ENCODE measurements at places on chromosomes 7 and 10. TPM values are rescaled to one million over a fixed set of nuclear protein-coding genes. Genes with fewer than 3 reads are reported as not detected.
A peak's percentile ranks its signal among the peaks of the same experiment; 100 is the strongest.

Gene CHCHD2
- 200 TPM for total RNA-seq

DNA sequence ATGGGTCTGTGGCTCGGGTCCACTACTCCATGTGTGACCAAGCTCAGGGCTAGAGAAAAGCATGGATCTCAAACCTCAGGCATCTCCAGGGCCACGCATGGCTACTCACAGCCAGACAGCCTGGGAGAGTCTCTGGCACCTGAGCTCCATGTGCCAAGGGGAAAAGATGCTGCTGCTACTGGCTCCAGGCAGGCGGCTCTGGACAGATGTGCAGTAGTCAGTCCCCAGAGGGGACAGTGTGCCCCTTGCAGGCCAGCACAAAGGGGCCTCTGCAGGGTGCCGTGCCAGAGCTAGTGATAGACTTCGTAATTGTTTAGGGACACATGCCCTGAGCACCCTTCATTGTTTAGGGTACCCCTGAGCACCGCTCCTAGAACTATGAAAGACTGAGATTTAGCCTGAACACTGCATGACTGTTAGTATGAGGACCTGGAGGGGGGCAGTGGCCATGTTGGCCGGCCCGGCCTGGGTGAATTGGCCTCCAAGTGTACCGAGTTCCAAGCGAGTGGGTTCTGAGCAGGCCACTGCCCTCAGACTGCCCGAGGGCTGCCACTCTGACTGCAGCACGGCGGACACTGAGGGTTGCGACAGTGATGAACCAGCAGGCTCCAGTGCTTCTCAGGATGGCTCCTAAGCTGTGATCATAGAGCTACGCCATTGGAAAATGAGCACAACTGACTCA lies 80.7 kb downstream of the TCERG1L start:
- DNase-seq: no peak

Gene IL15RA
- 3.0 TPM for total RNA-seq

Gene RBP3
- total RNA-seq: not detected

GRCh38 chr10:24929904-24930303 lies 22.5 kb downstream of the PRTFDC1 start:
- DNase-seq: no peak

DNA sequence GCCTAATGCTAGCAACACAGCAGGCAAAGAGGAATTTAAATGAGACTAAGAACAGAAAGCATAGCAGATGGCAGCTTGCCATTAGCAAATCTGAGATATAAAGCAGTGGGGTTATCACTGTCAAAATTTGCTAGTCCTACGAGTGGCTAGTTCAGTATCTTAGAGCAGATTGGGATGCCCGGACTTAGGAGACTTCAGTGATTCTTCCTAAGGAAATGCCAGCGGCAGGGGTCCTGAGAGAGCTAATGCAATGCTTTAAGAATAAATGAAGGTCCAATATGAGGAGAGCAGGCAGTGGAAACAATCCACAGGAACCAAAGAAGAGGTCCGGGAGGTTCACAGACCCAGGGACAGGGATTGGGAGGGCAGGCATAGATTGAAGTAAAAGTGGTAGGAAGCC lies 169.3 kb upstream of the NPSR1 start:
- DNase-seq: no peak

GRCh38 chr10:43046288-43046991 lies 30.4 kb upstream of the RET start:
- DNase-seq: no peak

- DNase-seq: peak; percentile 54
Observed at GRCh38 chr7:111159426-111159825, 68.5 kb downstream of the LRRN3 start.

- no peak for DNase-seq
Observed at GRCh38 chr10:75707080-75707840, 275.8 kb downstream of the LRMDA start.

DNA sequence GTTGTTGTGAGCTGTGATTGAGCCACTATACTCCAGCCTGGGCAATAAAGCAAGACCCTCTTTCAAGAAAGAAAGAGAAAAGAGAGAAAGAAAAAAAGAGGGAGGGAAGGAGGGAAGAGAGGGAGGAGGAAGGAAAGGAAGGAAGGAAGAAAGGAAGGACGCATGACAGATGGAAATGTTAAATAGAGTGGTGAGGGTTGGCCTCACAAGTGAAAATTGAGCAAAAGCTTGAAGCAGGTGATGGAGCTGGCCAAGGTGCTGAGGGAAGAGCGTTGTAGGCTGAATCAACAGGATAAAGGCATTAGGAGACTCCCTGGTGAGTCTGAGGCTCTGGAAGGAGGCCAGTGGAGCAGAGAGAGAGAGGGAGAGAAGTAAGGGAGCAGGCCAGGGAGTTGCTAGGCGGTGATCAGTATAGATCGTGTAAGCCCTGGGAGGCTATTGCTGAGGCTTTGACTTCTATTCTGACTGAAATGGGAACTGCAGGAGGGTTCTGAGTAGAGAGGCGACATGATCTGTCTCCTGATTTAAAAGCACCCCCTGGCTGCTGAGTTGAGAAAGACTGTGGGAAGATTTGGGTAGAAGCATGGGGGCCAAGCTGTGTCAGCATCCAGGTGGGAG lies 26.5 kb upstream of the TMEM248 start:
- DNase-seq: no peak

Gene CPN1
- total RNA-seq: not detected
